ENCODE measurements at places on chromosomes 1 and 21.

DNA sequence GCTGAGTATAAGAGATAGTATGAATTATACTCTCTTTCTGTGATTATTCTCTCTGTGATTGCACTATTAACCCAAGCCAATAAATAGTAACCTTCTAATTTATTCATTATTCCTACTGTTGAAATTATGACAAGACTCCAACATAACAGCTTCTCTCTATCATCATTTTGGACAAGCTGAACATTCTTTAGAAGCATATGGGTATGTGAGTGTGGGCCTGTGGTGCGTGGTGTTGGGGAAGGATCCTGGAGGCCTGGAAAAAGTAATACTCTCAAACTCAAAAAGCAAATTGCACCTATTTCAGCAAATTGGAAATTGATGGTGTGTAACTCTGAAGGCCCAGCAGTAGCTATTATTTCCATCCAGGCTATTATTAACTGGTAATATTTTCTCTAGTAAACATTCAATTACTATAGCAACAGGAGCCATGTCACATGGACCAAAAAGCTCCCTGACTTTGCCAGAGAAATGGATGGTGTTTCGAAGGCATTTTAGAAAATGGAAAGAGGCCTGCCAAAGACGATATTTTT lies 502.8 kb downstream of the LTN1 start:
- no peak for ATAC-seq

DNA sequence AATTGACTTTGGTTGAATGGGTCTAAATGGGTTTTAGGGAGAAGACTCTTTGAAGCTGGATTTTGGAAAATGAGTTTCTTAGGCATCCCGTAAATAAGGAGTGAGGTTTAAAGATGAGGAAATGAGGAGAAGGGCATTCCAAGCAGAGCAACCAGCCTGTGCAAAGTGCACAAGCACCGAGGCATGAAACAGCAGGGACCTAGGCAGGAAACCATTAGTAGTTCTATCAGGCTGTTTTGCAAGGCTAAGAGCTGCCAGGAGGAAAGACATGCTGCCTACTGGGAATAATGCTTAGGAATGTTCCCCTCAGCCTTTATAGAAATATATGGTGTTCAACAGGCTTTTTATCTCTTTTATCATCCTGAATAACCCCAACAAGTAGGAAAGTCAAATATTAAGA lies 153.1 kb upstream of the FGGY start:
- ATAC-seq, result no peak

GRCh38 chr1:157069601-157070000 lies 24.1 kb upstream of the ARHGEF11 start:
- ATAC-seq, result no peak

- no peak for ATAC-seq
Measured at GRCh38 chr1:67408148-67408547, 22.1 kb downstream of the SERBP1 start.

DNA sequence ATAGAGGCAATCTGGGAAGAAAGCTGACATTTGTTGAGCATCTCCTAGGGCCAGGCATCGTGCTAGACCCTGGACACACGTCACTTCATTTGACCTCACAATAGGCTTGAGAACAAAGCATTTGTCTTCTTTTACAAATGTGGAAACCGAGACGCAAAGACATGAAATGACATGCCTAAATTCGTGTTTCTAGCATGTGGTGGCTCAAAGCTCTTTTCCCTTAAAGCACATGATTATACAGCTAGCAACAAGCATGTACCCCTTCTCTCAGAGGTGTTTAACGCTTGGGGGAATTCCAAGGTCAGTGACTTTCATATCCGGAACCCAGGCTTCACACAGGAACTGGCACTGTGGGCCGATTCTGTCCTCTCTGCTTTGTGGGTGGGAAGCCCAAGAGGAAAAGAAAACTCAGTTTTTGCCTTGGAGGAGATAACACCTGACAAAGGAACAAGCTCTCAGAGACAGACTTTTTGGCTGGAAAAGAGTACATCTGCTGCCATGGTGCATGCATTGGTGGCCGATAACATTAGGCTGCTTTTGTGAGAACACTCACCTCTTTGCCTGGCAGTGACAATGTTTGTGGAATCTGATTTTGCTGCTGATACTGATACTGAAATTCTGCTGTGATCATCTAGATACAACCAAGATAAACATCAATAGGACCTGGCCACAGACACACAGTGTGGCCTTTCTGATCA lies 15.4 kb upstream of the CD2 start:
- no peak for ATAC-seq

GRCh38 chr1:148347781-148348180 lies 135.3 kb downstream of the PPIAL4G start:
- no peak for ATAC-seq

- ATAC-seq, result no peak
Measured at GRCh38 chr1:221992427-221992826, 250.5 kb upstream of the DUSP10 start.

DNA sequence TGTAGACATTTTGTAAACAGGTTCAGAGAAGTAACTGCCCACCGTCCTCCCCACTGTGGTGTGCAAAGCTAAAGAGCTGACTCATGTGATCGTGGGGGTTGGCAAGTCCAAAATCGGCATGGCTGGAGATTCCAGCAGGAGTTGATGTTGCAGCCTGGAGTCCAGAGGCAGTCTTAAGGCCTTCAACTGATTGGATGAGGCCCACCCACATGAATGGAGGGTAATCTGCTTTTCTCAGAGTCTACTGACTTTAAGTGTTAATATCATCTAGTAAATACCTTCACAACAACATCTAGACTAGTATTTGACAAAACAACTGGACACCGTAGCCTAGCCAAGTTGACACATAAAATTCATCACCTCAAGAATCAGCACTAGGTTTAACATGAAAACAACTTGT lies 281.6 kb downstream of the KIF26B start:
- ATAC-seq, result no peak

DNA sequence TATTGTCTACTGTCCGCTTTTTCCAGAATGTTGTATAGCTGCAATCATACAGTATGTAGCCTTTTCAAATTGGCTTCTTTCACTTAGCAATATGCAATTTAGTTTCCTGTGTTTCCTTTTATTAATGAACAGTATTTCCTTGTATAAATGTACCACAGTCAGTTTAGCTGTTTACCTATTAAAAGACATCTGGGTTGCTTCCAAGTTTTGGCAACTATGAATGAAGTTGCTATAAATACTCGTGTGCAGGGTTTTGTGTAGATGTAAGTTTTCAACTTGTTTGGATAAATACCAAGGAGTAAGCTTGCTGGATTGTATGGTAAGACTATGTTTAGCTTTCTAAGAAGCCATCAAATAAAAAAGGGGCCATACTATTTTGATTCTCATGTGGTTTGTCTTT lies 24.4 kb upstream of the KCNJ6 start:
- no peak for ATAC-seq

- ATAC-seq, result no peak
Measured at GRCh38 chr1:160103658-160104408, 5.4 kb upstream of the IGSF8 start.

- no peak for ATAC-seq
Measured at GRCh38 chr1:246291127-246291526, 216.0 kb downstream of the SMYD3 start.

- ATAC-seq, result no peak
Measured at GRCh38 chr1:168134642-168135041, 2.1 kb downstream of the GPR161 start.

- ATAC-seq, result no peak
Measured at GRCh38 chr1:9289090-9289534, 3.6 kb upstream of the SPSB1 start.

- no peak for ATAC-seq
Measured at GRCh38 chr1:177384461-177384860, 213.7 kb downstream of the BRINP2 start.

- no peak for ATAC-seq
Measured at GRCh38 chr1:27342391-27342777, 562 bp downstream of the SYTL1 start.

DNA sequence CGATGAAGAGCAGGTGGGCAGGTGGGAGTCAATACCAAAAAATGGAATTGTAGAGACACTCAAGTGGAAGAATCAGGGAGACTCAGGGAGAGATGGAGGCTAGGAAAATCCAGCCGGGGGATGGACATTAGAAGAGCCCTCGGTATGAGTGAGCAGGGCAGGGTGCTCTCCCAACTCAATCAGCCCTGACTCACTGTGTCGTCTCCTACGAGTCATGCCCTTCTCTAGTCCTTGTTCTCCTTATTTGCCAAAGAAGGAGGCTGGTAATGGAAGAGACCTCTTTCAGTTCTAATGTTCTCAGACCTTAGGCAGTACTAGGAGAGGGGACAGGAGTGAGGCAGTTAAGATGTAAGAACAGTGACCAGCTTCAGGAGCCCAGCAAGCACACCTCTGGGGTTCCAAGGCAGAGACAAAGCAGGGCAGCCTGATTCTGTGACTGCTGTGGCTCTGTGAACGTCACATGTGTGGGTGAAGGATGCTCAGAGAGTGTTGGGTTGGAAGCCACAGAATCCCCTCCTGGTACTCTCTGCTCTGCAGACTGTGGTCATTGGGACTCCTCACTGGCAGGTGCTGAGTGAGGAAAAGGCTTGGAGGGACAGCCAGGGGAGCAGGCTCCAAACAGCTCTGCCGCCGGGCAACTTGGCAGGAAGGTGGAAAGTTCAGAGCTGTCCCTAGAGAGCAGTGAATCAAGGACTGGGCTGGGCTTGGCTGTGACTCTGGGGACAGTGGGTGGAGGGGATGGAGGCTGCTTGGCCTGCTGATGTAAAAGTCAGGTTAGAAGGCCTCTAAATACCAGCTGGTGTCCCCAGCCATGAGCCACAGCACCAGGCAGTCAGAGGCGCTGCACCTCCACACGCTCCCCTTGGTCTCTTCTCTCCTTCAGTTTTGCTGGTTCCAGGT lies 11.1 kb upstream of the GJA5 start:
- peak; percentile 16 for ATAC-seq

GRCh38 chr1:162568802-162569201 lies 7.3 kb downstream of the UAP1 start:
- no peak for ATAC-seq

DNA sequence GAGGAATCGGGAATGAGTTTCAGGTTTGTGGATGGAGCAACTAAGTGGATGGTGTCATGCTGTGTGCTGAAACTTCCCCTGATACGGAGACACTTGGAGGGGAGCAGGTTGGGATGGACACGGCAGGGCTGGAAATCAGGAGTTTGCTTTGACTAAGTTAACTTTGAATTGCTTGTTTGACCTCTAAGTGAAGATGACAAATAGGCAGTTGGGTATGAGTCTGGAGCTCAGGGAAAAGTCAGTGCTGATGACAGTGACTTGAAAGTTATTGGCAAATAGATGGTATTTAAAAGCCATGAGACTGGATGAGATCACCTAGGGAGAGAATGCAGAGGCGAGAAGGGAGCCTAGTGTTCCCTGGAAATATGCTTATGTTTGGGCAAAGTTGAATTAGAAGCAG lies 12.8 kb upstream of the ZSCAN20 start:
- ATAC-seq, result no peak

- no peak for ATAC-seq
Measured at GRCh38 chr21:32309906-32310460, 11.3 kb downstream of the MRAP start.

- ATAC-seq, result no peak
Measured at GRCh38 chr1:244294599-244295224, 157.0 kb downstream of the ADSS2 start.

DNA sequence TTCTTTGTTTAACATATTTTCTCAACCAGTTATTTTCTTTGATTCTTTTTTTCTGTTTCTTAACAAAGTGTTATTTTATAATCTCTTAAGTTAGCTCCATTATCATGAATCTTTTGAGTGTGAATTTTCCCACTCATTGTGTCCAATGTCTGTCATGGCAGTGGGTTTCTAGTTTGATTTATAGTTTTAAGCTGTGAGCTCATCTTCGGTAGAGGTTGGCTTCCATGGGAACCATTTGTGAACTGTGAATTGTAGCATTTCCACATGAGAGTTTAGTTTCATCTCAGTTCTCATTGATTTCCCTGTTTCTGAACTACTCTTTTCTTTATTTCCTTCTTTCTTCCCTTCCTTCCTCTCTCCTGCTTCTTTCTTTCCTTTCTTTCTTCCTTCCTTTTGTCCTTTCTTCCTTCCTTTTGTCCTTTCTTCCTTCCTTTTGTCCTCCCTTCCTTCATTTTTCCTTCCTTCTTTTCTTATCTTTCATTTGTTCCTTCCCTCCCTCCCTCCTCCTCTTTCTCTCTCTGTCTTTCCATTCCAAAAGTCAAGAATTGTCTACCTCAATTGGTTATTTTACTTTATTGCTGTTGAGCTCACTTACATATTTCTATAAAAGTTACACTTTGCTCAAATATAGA lies 3.0 kb upstream of the CRB1 start:
- ATAC-seq, result no peak

DNA sequence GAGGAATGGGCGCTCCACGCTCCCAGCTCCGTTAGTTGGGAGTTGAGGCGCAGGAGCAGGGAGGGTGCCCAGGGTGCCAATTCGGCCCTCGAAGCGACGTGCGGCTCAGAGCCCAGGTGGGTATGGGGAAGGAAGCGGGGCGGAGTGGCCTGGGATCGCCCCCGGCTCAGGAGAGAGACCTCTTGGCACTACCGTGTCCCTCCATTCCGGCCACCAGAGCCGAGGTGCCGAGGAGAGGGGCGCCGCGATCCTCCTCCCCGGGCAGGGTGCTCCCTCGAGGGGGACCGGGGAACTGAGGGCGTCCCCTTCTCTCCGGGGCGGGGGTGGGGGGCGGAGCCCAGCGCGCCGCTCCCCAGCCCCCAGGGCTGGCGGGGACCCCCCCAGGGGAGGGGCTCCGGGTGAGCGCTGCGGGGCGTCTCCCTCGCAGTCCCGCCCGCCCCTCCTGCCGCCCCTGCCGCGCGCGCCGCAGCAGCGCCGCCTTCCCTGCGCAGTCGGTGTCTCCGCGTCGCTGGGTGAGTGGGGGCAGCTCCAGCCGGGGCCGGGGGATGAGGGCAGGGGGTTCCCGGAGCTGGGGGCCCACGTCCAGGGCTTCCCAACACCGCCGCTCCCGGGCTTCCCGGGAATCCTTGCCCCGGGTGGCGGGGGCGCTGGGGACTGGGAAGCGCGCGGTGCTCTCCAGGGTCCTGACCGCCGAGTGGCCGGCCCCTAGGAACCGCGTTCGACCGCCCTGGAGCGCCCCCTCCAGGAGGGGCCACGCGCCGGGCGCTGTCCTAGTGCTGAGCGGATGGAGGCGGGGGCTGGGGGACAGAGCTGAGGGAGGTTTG lies at the start of gene HPCA:
HPCA (plus strand) TSS at position 488 of the 824 bp plus-strand sequence. CDS start 2,408 bp downstream, outside the sequence.
- peak; percentile 83 for ATAC-seq

DNA sequence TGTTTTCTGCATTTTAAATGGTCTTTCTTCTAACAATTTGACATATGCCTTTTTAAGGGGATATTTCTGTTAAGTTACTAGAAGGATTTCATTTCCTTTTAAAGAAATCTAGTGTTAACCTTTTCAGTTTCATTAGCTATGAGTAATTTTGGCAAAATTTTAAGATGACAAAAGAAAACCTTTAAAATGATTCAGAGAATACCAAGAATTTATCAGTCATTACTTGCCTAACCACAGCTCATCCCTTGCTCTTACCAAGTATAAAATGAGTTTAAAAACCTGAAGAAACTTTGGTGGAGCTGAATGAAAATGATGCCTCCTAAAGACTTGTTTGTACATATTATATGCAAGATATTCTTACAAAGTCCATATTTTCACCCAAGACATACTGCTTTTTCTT lies 101.7 kb downstream of the NEK7 start:
- no peak for ATAC-seq

- no peak for ATAC-seq
Measured at GRCh38 chr1:201122321-201122957, 4.5 kb downstream of the ASCL5 start.
